Inflammatory macrophage (primary cell): ENCODE measurements at places on chromosomes 2 and 18.
A peak's percentile ranks its signal among the peaks of the same experiment; 100 is the strongest.

DNA sequence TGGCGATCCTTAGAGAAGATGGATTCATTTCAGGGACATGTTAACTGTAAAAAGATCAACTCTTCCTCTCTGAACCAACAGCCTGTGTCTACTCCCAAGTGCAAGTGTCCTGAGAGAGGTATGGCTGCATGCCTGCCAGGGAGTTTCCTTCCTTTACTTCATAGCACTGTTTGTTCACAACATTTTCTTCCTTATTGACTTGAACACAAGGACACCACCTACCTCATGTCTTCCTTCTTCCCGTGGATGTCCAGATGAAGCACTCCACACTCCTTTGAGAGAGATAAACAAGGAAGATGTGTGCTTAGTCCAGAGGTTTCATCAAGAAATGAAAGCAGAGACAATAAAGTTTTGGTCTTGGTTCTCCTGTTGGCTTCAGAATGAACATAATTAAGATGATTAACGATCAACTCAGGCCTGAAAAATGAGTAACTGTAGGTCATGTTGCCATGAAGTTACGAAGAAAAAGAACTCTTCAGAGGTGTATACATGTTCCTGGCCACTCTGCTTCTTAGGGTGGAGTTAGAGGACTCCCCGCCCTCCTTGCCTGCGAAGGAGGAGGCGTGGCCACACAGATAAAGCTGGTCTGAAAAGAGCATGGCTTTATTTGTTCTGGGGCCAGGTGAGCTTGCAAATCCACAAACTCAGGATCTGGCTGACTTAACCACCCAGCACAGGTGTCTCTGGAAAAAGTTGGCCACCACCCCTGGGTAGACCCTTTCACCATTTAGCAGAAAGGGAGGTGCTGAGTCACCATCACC is 155.0 kb upstream of the KCTD1 start:
- no peak for DNase-seq

GRCh38 chr18:77129150-77129551 is 3.4 kb downstream of the MBP start:
- no peak for DNase-seq

DNA sequence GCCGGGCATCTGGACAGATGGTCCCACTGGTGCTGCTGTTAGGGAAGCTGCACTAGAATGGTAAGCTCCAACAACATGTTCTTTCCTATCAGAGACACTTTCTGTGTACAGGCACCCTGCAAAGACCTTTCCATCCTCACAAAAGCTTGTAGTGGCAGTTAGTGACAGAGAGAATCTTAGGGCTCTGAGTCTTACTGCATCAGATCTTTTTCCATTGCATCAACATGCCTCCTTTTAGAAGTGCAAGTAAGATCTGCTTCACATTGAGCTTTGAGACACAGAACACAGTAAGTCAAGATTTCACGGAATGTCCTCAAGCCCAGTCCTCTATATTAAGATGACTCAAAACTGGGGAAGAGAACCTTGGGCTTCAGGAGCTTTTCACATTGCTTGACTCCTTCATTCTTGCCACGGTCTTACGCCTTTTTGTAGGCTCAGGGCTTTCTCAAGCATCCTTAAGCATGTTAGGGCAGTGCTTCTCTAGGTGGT is 52.6 kb downstream of the ARL4C start:
- no peak for DNase-seq

DNA sequence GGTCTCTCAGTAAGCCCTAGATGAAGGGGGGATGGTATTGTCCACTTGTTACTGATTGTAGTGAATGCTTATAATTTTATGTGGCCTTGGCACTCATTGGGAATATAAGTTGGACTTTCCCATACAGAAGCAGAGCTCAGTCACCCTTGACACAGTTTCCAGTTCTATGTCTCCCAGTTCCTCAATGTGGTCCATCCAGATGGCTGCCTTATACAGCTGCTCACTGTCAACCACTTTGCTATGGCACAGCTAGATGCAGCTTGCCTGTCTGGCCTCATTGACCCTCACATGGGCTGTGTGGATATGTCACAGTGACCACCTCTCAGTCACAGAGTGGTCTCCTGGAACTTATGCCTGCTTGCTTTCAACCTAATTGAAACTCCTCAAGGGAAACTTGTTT is 21.7 kb downstream of the SLC39A6 start:
- DNase-seq: no peak

DNA sequence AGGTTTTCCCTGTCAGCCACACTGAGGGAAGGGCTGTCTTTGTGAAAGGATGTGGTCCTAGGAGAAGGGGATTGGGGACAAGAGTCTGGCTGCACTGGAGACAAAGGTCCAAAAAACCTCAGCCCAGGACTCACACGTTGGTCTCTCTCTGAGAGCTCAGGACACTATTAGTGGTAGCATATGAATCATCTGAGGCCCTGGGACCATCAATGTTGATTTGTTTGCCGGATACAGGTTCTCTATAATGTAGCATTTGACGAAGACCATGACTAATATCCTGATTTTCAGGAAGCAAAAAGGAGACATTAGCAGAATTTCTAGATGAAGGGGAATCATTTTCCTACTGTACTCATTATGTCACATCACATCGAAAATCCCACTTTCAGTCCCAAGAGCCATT is 22.2 kb upstream of the DNAH6 start:
- no peak for DNase-seq

DNA sequence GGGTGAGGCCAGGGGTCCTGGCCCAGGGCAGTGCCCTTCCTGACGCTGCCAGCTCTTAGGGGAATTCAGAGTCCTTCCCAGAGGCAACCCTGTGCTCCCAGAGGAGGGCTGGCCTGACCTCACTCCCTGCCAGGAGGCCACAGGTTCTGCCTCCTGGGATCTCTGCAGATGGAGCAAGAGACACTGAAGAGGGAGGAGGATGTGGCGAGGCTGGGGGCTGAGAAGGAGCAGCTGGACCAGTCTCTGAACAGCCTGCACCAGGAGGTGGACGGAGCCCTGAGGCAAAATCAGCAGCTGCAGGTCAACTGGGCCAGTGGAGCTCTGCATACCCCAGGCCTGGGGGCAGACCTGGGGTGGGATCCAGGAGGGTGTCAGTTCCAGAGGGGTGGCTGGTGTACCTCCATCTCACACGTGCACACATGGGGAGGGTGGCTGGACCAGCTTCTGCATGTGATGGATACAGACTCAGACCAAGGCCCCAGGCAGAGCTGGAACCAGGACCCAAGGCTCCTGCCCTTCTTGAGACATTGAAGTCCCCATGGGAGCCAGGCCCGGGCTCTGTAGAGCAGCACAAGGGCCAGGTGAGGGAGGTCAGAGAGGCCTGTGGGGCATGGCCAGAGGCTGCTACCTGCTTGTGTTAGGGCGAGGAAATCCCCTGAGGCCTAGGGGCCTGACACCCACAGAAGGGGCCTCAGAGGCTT is 9.7 kb upstream of the SNED1 start:
- no peak for DNase-seq

- peak; percentile 92 for DNase-seq
These were observed 278.0 kb downstream of the NEDD4L start for GRCh38 chr18:58321986-58322385.

DNA sequence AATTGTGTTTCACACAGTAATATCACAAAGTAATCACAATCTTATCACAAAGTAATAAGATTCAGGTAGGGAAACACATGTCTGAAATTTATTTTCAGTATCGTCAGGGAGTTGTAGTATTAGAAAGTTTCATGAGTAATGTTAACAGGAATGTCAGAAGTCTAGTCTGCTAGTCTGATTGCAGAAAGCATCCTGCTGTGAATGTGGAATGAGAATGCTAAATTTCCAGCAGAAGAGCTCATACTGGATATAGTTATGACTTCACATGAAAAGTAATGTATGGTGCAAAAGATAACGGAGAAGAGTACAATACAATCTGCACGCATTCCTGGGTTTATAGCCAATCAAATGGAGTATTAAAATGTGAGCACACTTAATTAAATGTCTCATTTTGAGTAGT is 494.7 kb upstream of the SETBP1 start:
- DNase-seq: no peak

- DNase-seq: peak; percentile 8
These were observed 28.0 kb downstream of the LHCGR start for GRCh38 chr2:48727560-48727959.

DNA sequence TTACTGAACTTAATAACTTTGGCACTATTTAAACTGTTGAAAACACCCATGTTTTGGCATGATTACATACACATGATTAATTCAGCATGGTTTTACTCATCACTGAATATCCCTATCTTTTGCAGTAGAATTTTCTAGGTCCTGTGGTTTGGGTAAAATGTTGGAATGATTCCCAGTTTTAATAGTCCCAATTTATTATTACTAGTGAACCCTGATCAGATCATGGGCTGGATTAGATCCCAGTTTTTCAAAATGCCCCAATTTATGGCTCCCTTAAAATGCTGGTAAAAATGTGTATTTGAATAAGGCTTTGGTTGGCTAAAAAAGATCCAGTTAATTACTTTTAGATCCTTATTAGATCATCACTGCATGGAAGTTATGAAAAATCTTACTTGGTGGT is 273.6 kb upstream of the NRP2 start:
- DNase-seq: no peak

GRCh38 chr2:238359403-238359802 is 39.1 kb downstream of the TRAF3IP1 start:
- DNase-seq: no peak

DNA sequence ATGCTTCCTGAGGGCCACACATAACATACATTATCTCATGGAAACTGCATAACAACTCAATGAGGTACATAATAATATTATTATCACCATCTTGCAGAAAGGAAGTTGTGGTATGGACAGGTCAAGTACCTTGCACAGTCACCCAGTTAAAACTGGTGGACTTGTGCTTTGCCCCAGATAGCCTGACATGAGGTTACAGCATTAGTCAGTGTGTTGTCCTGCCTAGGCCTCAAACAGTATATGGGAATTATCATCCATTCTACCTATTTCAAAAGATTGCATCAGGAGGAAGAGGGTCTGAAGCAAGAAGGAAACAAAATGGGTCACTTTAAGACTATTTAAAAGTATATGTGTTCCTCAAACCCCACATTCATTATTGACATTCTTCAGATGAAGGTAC is 5.4 kb upstream of the ANTXR1 start:
- no peak for DNase-seq

DNA sequence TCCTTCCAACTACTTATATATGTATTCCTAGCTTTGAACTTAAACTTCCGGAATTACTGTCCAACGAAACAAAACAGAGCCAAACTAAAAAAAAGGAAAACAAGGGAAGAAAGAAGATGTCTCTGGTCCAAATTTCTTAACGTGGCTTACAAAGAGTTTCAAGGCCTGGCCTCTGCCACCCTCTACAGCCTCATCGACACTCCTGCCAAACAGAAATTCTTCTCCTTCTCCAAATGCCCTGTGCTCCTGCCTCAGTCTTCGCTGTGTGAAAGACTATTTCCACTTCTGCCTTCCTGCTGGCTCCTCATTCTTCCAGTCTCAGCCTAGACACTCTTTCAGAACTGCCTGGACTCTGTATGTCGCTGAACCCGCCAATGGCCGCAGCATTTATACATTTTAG is 249.2 kb downstream of the TXNL1 start:
- DNase-seq: no peak

DNA sequence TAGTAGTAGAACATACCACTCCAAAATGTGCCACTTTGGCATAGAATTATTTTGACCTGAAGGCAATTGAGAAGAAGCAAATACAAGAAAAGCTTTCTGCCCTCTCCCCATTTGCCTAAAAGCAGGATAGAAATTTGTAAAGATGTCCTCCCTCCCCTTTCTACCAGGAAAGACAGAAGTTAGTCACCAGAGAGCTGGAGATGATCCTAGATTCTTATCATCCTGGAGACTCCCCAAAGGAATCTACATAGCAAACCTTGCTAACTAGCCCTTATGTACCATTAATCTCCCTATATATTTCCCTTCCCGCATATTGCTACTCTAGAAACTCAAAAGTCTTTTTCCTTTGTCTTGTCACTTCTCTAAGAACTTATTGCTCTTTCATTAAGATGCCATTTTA is 12.6 kb upstream of the TMEM37 start:
- DNase-seq: no peak

- DNase-seq: no peak
These were observed 134.5 kb downstream of the INHBB start for GRCh38 chr2:120480346-120480902.

GRCh38 chr2:168208652-168209051 is 38.7 kb downstream of the STK39 start:
- DNase-seq: peak; percentile 31

DNA sequence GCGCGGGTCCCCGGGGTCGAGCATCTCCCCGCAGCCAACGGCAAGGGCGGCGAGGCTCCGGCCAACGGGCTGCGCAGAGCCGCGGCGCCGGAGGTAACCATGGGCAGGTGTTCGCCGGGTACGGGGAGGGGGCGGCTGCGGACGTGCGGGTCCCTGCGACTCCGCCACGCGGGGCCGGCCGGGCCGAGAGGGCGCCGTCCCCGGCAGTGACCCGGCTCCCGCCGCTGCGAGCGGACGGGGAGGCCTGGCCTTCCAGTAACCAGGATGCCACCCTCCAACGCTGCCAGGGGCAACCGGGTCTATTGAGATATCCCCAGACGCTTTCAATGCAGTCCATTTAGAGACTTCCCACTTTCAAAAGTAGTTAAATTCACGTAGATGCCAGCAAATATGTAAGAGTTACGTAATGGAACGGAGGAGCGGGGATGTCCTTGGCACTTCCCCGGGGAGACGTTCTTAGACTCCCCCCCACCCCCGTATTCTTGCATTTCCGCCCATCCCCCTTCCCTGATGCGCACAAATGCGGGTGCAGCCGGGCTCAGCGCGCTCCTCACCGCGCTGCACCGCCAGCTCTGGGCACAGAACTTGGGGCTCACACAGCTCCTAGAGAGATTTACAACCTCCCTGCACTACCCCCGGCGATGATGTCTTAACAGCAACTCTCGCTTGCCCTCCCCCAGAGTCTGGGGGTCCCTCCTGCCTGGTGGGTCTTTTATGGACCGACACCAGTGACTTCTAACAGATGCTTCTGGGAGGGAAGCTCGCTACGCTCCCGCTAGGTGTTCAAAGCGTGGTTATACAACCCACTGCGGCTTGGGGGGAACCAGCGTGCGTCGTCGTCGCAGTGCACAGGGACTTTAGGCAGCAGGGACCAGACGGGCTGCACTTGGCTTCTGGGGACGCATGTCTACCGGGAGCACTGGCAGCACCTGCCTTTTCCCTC is 657 bp downstream of the SGPP2 start:
- DNase-seq: no peak

- DNase-seq: no peak
These were observed 18.6 kb upstream of the IL18R1 start for GRCh38 chr2:102337012-102337411.
